ENCODE measurements at places on chromosomes 2 and 18.

DNA sequence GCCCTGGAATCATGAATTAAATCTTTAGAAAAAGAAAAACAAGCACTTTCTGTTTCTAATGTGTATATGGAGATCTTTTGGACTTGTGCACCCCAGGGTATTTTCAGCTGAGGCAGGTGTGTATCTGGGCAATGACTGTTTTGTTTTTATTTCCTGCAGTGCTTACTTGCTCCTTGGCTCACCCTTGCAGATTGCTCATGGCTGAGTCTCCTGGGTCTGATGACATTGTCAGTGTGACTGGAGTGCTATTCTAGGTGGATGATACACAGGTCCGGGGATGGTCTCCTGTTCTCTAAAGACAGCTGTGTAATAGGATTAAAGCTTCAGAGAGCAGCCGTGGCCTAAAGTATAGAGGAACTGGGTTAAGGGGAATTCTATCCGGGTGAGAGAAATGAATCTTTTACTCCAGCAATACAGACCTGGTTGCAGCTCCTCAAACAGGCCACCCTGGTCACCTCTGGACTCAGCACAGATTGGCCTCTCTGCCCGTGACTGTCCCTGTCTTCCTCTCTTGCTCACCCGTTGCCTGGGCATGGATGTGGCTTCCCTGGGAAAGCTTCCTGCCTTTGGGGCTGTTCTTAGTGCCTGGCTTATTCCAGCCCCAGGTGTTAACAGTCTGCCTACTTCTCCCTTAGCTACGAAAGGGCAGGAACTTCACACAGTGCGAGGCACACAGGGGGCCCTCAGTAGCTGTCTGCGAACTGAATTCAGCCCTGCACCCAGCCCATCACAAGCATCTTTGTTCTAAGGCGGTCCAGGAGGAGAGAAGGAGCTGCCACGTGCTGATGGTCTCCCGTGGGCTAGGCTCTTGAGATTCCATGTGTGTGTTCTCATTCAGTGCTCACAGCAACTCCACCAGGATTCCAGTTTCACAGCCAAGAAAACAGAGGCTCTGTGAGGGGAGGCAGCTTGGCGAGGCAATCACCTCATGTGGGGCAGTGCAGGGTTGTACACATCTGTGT is 84.3 kb downstream of the ACOXL start:
- DNase-seq: no peak

DNA sequence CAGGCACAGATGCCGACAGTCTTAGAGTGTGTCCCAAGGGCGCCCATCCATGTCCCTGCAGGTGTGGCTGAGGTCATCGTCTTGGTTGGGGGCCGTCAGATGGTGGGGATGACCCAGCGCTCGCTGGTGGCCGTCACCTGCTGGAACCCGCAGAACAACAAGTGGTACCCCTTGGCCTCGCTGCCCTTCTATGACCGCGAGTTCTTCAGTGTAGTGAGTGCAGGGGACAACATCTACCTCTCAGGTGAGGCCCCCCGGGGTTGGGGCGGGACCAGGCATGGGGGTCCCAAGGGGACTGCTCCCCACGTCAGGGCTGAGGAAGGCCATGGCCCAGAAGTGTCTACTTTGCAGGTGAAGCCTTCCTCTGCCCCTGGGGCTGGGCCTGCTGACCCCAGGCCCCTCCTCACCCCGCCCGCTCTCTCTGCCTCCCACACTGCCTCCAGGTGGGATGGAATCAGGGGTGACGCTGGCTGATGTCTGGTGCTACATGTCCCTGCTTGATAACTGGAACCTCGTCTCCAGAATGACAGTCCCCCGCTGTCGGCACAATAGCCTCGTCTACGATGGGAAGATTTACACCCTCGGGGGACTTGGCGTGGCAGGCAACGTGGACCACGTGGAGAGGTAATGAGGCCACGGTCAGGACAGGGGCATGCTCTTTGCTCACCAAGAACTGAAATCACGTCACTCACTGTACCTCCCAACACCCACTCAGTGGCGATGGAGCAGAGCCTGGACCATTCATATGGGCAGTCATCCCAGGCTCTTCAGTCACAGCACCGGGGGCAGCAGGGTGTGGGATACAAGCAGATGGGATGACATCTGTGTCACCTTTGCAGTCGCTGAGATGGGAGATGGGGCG is 230.8 kb downstream of the ATAD2B start:
- DNase-seq: no peak

GRCh38 chr2:207051385-207051965 is 112.2 kb downstream of the CPO start:
- DNase-seq: no peak

GRCh38 chr2:237859533-237860272 is at the start of gene RAMP1:
TSS of gene RAMP1 (plus strand) at chr2:237859623. CDS start at chr2:237859676, 53 bp downstream.
- DNase-seq: no peak

GRCh38 chr2:197707316-197708213 is 2.4 kb downstream of the MARS2 start:
- DNase-seq: peak; percentile 50

DNA sequence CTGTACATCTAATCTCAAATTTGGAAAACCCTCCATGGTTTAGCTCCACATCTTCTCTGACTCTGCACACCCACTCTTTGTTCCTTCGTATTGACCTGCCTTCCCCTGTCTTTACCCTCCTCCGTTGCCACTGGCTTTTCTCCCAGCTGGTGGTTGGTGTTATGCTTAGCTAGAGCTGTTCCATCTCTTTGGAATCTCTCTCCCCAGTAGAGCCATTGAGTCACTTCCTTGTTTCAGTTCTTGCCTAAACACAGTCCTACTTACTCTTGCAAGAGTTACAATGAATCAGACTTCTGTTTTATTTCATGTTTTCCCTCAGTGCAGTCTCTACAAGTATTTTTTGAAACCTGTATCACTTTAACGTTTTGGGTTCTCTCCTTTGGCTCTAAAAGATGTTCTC is 263.9 kb downstream of the LTBP1 start:
- no peak for DNase-seq

GRCh38 chr18:45014047-45014501 is 333.4 kb downstream of the SETBP1 start:
- no peak for DNase-seq

DNA sequence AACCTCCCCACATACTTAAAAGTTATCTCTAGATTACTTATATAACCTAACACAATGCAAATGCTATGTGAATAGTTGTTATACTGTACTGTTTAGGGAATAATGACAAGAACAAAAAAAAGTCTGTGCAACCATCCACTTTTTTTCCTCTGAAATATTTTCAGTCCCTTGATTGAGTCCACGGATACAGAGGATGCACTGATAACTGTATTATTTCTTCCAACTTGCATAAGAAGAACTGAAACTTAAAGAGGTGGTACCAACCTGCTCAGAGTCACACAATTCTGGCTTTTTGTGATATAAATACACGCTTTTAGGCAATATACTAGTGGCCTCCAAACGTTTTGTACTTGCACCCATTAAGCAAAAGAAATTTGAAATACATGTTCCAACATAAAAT is 1.4 kb downstream of the SMC6 start:
- no peak for DNase-seq

DNA sequence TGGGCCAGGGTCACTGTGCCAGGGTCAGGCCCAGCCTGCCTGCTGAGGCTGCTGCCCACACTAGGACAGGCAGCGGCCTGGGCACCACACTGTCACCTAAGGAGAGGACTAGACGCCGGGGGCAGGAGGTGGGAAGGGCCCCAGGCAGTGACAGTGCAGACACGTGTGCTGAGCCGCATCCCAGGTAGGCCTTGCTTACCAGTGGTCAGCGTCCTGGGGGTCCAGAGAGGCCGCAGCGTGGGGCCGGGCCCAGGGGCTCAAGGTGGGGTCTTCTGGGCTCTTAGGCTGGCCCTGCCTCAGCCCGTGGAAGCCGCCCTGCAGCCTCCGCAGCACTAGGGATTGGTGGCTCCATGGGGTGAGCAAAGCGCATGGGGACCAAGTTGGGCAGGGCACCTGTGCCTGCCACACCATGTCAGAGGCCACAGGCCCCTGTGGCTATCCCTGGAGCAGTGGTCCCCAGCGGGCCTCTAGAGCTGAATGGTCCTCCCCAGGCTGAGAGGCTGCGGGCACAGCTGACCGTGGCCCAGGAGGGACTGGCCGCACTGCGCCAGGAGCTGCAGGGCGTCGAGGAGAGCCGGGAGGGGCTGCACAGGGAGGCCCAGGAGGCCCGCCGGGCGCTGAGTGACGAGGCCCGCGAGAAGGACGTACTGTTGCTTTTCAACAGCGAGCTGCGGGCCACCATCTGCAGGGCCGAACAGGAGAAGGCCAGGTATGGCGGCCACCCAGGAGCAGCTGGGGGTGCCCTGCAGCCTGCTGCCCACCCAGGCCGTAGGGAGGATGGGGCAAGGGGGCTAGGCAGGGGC is 35.2 kb upstream of the SNED1 start:
- no peak for DNase-seq

DNA sequence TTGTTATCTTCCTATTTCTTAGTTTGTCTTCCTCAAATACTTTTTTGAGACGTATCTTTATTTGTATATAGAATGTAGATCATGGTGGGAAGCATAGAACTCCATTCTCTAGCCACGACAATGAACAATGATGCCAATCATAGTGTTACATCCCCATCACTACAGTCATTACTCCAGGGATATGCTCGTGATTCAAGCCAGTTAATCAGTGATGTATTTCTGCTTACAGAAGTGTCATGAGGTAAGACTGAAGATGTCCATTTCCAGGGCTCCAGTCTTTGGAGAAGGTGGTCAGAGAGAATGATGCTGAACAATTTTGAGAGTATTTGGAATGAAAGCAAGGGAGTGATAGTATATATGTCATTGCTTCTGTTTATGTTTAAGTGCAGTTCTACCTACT is 777.2 kb upstream of the TMEFF2 start:
- no peak for DNase-seq

GRCh38 chr2:162607915-162608314 is 230.7 kb downstream of the KCNH7 start:
- no peak for DNase-seq

DNA sequence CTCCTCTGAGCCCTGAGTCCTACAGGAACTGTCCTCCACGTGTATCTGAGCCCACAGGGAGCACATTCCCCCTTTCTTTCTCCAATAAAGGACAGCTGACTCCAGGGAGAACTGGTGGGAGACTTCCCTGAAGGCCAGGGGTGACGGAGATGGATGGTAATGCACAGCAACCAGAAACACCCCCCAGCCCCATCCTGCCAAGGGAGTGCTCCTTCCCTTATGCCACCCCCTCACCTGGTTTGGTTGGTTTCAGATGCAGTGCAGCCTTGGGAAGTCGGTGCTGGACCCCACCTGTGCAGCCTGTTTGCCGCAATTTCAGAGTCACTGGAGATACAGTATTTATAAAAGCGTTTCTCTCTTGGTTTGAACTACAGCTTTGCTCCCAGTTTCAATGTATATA is 24.0 kb downstream of the GPR55 start:
- DNase-seq: no peak

- DNase-seq: peak; percentile 30
Observed at GRCh38 chr2:68765739-68766375, 31.2 kb downstream of the ARHGAP25 start.

GRCh38 chr2:234245945-234246344 is 195.4 kb downstream of the SPP2 start:
- no peak for DNase-seq

- no peak for DNase-seq
Observed at GRCh38 chr2:173184031-173185004, 108.7 kb downstream of the MAP3K20 start.

GRCh38 chr18:65435534-65435933 is 315.3 kb upstream of the CDH7 start:
- DNase-seq: no peak

- no peak for DNase-seq
Observed at GRCh38 chr2:229257985-229258384, 13.1 kb downstream of the PID1 start.

GRCh38 chr2:64283641-64284361 is 139.6 kb upstream of the PELI1 start:
- peak; percentile 52 for DNase-seq

DNA sequence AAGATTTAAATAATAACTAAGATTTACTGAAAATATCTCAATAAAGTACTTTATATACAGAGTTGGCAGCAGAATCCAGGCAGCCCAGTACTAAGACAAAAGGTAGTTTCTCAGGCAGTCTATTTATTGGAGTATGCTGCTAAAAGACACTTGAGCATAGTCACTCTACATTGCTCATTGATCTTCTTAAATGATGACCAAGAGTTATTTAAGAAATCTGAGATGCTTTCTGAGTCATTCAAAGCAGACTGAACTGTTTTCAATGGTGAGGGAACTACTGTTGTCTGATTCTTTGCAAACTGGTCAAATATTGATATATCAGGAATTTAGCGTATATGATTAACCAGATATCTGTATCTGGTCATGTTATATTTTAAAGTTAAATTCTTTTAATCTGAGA is 133.6 kb downstream of the PHLPP1 start:
- DNase-seq: no peak

- DNase-seq: no peak
Observed at GRCh38 chr2:200829258-200829655, 17.5 kb downstream of the BZW1 start.

- DNase-seq: peak; percentile 82
Observed at GRCh38 chr2:98771721-98772524, 41.0 kb upstream of the MGAT4A start.

GRCh38 chr2:86284987-86285386 is 52.4 kb downstream of the REEP1 start:
- no peak for DNase-seq

GRCh38 chr2:216399621-216400020 is 12.7 kb upstream of the SMARCAL1 start:
- DNase-seq: no peak

DNA sequence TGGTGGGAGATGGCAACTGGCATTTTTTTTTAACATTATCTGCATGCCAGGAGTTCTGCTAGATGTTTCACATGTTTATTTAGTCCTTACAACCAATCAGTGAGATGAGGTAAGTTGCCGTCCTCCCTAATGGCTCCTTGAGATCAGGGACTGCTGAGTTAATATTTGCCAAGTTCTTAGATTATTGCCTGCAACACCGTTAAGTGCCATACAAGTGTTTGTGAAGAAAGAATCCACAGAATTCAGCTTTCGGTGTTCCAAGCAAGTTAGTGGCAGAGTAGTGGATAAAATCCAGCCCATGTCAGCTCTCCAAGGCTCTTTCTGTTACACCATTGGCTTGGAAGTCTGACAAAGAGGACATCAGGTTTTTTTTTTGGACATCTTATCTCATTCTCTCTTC is 95.9 kb downstream of the C1QL2 start:
- no peak for DNase-seq

- DNase-seq: no peak
Observed at GRCh38 chr2:181779288-181780021, 99.1 kb upstream of the NEUROD1 start.

DNA sequence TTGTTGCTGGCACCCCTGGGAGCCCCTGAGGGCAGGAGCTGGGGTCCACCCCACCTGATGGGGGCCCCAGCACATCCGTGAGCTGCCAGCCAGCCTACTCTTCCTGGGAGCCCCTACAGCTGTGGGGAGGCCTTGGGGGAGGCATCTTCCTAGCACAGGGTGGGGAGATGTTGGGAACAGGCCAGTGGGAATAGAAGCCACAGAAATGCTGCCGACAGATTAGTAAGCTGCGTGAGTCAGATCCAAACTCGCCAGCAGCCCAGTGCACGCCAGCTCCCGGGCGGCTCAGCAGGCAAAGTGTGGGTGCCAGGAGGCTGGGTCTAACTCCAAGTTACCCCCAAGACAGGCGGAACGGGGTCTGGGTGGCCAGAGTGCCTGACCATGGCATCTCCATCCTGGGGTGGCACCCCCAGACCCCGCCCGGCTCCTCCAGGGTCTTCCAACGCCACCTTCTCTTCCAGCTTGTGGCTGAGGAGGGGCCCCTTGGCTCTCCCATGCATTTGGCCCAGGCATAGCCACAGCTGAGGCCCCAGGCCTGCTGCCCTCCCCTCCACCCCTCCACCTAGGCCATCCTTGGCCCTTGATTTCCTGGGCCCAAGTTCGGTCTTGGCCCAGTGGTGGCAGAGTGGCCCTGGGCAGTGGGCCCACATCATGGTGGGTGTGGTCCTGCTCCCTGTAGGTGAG is 15.3 kb downstream of the CROCC2 start:
- DNase-seq: no peak

GRCh38 chr2:119668546-119668945 is 10.5 kb upstream of the TMEM177 start:
- no peak for DNase-seq

All from CD4-positive, alpha-beta T cell treated with Interleukin-17A for 1 hour (primary cell).